ENCODE measurements at places on chromosomes 12 and 14. TPM values are rescaled to one million over a fixed set of nuclear protein-coding genes. Genes with fewer than 3 reads are reported as not detected.

The PRB2 gene
- not detected for total RNA-seq

The ACOT6 gene
- total RNA-seq: not detected

The MYF5 gene
- total RNA-seq: not detected

The SERPINA1 gene
- total RNA-seq: not detected

The SPTB gene
- total RNA-seq: under 0.01 TPM

The POTEM gene
- not detected for total RNA-seq

The CATSPERB gene
- under 0.01 TPM for total RNA-seq

The SDR9C7 gene
- total RNA-seq: not detected

The SNW1 gene
- 51.9 TPM for total RNA-seq

The RND1 gene
- 0.62 TPM for total RNA-seq

The PRPF40B gene
- total RNA-seq: 15.0 TPM

Data from aortic smooth muscle cell (primary cell).